NCI-H146 (cell line): ENCODE measurements at places on chromosomes 16 and 17.

DNA sequence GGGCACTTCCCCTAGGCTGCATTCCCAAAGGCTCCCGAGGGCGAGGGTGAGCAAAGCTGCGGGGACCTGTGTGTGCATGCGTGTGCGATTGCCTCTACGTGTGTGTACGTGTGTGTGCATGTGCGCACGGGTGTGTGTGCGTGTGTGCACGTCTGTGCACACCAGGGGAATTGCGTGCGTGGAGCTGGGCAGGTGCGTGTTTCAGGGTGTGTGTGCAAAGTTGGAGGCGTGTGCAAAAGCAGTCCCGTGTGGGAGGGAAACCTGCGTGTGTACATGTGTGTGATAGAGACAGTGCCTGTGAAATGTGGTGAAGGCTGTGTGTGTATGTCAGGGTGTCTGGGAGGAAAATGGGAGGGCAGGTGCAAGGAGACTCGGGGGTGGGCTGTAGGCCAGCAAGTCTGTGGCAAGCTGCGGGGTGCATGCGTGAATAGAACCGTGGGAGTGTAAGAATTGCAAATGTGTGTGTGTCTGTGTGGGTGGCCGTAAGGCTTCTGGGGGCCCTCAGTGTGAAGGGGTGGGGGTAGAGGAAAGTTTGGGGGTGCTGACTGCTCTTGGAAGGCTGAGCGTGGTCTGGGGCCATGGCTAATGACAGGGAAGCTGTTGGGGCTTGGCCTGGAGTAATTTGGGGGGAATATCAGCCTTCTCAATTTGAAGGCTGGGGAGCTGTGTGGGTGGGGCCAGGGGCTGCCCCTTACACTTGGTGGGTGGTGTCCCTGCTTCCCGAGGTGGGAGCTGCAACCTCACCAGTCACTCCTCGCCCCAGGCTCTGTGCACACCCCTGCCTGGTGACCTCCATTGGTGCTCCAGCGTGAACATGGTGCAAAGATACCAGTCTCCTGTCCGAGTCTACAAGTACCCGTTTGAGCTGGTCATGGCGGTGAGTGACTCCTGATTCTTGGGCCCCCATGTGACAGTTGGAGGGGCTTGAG, 644 bp downstream of the SEC14L5 start:
- no peak for DNase-seq

GRCh38 chr16:84960942-84961341, 50.4 kb downstream of the ZDHHC7 start:
- no peak for DNase-seq

DNA sequence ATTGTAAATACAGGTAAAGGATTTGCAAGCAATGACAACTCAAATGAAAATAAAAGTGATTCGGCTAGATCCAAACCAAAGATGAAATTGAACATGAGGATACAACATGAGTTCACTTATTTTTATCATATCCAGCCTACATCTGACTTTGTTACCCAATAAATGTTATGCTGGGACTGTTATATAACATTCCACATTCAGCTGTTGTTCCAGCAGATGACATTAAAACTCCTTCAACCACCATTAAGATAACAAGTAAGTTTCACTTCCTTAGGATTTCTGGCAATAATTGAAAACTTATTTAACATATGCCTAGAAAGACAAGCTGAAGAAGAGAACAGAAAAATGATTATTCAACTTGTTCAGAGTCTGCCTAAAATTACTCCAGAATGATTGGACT, 729.4 kb downstream of the CDH11 start:
- no peak for DNase-seq

- no peak for DNase-seq
Observed at GRCh38 chr17:28698253-28698941, 13.3 kb downstream of the PROCA1 start.

- DNase-seq, result no peak
Observed at GRCh38 chr17:77891602-77892001, 66.9 kb upstream of the TNRC6C start.

GRCh38 chr17:57281887-57282286, 25.6 kb downstream of the MSI2 start:
- DNase-seq, result no peak

- DNase-seq, result no peak
Observed at GRCh38 chr17:21061971-21062526, 19.2 kb upstream of the USP22 start.

DNA sequence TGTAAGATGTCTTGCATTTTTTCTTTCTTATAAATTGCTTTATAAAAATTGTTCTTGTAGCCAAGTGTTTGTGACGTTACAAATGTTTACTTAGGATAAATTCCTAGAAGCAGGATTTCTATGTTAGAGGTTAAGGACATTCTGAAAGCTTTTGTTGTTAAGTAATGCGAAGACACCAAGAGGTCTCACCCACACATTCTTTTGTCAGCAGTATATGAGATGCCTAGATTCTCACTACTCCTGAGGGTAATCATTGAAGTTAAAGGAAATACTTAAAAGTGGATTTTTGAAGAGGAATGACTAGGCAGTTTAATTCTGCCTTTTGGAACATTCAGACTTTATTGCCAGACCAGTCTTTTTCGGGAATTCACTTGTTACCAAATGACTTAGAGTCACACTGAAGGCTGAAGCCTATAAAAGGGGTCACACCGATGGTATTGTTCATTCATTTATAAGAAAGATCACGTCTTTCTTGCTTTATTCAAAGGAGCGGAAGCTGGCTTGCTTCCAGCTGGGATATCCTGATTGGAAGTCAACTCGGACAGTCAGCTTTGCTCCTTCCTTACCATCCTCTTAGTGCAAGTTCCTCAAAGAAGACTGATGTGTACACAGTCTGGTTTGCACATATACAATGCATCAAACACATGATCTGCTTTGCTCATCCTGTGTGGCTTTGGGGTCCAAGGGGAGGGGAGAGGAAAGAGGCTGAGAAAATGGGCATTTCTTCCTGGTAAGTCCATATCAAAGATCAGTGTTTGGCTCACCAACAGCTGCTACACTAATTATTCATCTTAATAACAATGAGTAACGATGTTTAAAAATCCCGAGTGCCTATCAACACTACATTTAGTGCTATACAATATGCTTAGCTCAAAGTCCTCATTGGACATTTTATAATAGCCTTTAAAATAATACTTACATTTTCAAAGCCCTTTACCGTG, 160.0 kb downstream of the MAP2K6 start:
- no peak for DNase-seq

- peak; percentile 39 for DNase-seq
Observed at GRCh38 chr17:45221081-45222013, at the start of gene FMNL1. Gene FMNL1, plus strand, starts transcription at chr17:45221885. Its CDS starts 240 bp downstream, at chr17:45222125.

DNA sequence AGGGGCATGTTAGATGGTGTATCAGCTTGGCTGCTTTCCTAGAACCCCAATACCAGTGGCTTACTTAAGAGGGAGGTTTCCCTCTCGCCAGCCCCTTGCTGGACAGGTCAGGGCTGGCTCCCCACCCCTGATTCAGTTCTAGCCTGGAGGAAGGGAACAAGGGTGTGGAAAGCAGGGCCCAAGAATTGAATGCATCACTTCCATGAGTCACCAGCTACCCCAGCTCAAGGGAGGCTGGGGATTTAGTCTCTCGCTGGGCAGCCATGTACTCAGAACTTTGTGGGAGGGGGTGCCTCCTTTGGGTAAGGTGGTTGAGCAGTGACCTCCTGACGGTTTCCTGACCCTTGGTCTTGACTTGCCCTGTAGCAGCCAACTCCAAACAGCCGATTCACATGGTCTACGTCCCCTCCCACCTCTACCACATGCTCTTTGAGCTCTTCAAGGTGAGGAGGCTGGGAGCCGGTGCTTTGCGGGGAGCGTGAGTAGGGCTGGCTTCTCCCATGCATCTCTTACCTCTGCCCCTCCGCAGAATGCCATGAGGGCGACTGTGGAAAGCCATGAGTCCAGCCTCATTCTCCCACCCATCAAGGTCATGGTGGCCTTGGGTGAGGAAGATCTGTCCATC, 12.8 kb downstream of the PDK2 start:
- DNase-seq, result no peak

DNA sequence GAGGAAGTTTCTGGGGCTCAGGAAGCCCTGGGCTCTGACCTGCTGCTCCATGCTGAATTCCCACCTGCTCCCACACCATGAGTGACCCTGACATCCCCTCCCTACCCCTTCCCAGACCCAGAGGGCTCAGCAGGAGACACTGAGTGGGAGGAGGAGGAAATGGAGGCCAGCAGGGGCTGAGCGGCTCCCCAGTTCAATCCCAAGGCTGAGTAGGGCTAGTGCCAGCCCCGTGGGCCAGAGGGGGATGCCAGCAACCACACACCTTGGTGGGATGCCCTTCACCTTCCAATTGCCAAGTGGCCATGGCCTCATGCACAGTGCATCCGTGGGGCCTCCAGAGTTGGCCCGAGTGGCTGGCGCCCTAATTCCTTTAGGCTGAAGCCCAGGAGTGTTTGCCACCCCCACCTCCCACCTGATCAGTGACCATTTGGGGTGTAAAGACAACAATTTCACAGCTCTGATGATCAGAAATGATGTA, 1.0 kb upstream of the ADGRG3 start:
- no peak for DNase-seq

DNA sequence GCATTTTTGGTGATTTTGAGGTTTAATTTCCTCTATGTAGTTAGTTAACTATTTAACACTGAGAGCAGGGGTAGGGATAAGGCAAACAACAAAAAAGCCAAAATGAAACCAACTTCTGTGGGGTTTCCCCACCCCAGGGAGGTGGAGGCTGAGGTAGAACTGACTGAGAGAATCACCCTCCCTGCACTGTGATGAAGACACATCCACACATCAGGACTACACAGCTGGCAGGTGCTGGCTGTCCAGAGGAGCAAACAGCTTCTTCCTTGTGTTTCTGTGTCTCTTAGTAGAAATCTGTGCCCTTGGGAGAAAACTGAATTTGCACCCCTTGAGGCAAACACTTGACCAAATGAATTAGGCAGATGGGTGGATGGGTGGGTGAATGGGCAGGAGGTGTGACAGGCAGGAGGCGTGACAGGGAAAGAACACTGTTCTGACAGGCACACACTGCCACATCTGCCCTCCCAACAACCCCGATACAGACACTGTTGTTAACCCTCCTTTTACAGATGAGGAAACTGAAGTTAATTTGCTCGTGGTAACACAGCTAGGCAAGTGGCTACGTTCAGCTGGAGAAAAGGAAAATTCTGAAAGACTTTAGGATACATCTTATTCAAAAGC, 62.9 kb upstream of the AMZ2 start:
- no peak for DNase-seq

DNA sequence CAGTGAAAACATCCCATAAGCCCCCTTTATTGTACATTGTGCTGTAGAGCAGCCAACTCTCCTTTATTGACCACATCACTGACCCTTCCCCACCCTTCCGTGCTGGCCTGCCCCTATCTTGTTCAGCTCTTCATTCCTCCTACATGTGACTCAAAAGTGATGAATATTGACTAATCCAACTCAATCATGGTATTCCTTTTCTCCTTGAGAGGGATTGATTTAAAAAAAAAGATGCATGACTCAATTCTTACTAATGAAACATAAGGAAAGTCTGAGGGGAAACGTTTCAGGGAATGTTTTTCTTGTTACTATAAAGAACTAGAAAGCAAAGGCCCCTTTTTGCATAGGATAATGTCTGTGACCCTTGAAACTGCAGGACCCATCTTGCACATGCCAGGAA, 125.2 kb upstream of the SOX9 start:
- no peak for DNase-seq

GRCh38 chr17:64025732-64026294, 5.4 kb upstream of the ICAM2 start:
- DNase-seq, result peak; percentile 86
